H7 (cell line): ENCODE measurements at places on chromosomes 4 and X. TPM values are rescaled to one million over a fixed set of nuclear protein-coding genes. Genes with fewer than 3 reads are reported as not detected.

Gene PSAPL1
- 0.14 and 0.22 TPM in 2 replicates for total RNA-seq

Gene GNPDA2
- 6.4 and 7.7 TPM in 2 replicates for total RNA-seq

Gene MAGEA12
- not detected in 2 replicates for total RNA-seq

Gene CDKL2
- total RNA-seq, result 0.18 and 0.28 TPM in 2 replicates

Gene ATP2B3
- total RNA-seq, result not detected in 2 replicates

Gene ZNF827
- 6.2 and 12.4 TPM in 2 replicates for total RNA-seq

Gene CENPC
- 9.7 and 16.9 TPM in 2 replicates for total RNA-seq

- DNase-seq, result no peak
Observed at GRCh38 chrX:69298466-69299140, 133.3 kb upstream of the PJA1 start.

DNA sequence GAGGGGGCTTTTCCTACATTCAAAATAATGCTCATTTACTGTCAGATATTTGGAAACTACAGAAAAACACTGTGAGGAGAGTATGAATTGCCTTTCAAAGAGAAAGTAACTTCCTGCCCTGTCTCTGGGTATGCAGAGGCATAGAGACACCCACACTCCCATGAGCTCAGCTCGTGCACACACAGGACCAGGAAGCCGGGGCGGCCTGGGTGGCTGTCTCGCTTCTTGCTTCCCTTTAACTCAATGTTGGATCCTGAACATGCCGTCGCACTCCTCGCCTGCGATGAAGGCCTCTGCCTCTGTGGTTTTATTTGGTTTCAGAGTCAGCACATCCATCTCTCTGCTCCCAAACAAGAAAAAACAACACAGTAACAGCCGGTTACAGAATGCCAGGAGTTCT is 40.1 kb upstream of the GPR78 start:
- DNase-seq, result no peak

DNA sequence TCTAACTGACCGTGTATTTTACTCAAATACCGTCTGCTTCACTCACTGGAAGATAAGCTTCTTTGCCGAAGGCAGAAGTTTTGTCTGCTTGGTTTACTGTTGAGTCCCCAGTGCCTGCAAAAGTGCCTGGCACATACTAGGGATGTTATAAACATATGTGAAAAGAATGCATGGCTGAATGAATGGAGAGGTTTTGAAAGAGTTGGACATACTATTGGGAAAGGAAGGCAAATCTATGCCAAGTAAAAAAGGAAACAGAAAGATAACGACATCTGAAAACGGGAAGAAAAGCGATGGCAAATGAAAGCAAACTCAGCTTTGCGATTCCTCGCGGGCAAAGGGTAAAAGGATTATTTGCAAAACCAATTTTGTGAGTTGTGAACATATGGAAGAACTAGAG is 21.7 kb downstream of the ADGRG2 start:
- no peak for DNase-seq

DNA sequence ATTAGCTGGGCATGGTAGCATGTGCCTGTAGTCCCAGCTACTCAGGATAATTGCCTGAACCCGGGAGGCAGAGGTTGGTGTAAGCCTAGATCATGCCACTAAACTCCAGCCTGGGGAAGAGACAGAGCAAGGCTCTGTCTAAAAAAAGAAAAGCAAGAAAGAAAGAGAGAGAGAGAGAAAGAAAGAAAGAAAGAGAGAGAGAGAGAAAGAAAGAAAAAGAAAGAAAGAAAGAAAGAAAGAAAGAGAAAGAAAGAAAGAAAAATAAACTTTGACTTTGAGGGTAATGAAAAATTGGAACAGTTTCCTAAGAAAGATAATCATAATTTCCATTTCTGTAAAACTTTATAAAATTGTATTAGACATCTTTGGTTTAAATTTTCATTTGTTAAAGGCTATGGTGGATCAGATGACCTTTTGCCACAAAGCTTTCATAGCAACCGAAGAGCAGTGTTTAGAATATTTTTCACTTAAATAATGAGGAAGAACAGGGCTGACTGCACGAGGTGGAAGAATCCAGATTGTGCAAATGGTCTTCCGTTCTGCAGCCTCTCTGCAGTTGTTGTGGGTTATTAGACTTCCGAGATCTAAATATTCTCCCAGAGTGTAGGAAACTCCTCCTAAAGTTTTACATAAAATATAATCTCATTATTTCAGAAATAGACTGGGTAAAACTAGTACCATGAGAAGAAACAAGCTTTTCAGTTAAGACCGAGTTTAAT is 55.9 kb downstream of the RBM47 start:
- no peak for DNase-seq

- no peak for DNase-seq
Observed at GRCh38 chrX:66014556-66014955, 25.3 kb downstream of the VSIG4 start.

DNA sequence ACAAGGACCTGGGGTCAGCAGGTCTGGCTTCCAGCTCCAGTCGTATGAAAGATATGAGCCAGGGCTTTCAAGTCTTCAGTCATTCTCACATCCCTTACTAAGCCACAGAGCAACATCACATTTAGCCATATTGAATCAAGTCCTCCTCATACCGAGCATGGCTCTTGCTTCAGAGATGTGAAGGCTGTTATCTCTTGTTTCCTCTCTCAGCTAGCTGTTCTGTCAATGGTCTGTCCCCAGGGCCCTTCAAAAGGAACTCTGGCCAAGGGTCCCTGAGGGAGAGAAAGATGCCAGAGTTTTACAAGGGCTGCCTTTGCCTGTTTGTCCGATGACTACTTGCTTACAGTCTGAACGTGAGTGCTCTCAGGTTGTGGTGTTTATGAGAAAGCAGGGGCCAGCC is 30.5 kb downstream of the DOCK11 start:
- no peak for DNase-seq

- no peak for DNase-seq
Observed at GRCh38 chr4:122764821-122765215, 32.3 kb downstream of the BBS12 start.

DNA sequence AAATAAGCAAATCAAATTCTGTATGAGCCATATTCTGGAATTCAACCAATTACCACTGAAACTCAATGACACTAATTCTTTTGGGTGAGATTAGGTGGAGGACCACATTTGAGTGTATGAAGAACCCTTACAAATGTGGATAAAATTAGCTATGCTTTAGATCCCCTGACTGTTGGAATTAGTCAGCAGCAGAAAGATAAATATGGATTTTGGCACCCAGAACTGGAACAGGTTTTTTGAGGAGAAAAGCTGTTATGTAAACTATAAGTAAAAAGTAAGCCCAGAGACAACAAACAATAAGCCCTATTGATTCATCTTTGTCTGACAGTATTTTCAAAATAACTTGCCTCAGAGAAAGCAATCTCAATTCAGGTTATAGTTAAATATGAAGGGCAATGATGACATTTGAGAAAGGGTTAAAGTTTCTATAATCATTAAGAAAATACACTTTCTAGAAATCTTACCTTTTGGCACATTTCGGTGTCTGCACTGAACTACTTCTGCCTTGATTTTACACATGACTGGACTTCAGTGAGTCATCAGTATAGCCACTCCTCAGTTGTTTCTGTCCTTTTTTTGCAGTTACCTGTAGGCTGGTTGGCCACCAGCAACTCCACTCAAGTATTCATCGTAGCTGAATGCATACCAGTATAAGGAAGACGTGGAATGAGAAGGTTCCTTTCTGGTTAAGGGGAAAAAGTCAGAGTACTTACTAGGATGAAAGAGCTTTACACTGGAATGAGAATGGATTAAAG is 80.0 kb downstream of the KCTD8 start:
- DNase-seq, result no peak

DNA sequence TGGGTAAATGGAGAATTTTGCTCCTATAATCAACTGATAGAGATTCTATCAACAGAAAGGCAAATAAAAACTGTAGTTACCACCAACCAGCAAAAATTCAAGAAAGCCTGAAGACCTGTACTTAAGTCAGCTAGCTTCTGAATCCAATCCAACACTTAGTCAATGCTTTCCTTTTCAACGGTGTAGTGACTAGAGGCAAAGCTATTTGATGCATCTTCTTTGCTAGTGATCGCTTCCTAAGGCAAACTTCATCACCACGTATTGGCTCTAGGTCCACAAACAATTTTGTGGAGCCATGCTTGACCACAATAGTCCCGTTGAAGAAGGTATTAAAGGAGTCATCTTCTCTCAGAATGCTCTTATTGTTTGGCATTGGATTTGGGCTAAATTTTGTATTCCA is 25.0 kb upstream of the UBA6 start:
- no peak for DNase-seq

DNA sequence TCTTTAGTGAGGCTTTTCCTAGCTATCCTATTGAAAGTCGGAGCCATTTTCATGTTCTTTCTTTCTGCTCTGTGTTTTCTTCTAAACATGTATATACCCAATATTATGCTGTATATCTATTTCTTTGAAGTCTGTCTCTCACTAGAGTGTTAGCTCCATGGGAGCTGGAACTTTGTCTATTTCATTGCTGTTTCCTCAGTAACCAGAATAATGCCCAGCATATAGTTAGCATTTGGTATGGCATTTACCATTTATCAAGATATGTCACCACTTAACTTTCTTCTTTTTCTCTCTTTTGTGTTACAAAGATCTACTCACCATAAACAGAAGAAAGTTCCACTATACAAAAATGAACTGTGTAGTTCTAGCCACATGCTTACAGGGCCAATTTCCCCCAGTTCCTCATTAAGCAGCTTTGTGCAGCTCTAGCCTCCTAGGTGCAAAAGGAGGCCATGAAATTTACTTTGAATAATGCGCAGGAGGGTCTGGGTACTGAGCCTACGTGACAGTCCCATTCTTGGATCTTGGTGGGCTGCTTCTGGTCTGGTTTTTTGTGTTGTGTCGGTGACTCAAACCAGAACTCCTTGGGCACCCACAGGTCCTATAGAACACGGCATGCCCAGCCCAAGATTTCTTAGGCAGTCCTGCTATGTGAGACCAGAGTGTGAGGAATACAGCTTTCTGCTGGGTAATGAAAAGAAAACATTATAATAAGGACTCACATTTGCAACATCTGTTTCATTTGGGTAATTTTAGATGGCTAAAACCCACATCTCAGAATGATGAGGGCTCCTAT is 302.3 kb upstream of the IGFBP7 start:
- DNase-seq, result no peak

GRCh38 chr4:139973616-139974015 is 180.4 kb downstream of the MAML3 start:
- no peak for DNase-seq

GRCh38 chr4:117847849-117848248 is 186.4 kb upstream of the NDST3 start:
- DNase-seq, result no peak

DNA sequence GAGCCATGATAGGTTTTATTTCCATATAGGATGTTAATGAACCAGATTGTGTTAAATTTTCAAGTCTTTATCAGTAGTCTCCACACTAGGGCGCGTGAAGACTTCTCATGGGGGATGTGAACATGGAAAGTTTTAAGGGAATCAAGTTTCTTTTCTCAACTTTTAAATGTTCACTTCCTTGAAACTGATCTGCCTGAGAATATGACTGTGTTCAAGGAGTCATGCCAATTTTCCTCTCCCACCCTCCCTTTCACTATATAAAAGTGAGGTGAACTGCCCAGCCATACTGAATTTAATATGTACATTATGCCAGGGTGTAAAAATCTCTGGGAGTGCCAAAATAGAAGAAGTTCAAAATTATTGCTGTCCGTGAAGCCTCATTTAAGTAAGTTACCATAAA is 30.4 kb upstream of the HPGDS start:
- DNase-seq, result no peak

- peak; percentile 72 for DNase-seq
Observed at GRCh38 chr4:8847764-8848163, 23.9 kb downstream of the HMX1 start.

DNA sequence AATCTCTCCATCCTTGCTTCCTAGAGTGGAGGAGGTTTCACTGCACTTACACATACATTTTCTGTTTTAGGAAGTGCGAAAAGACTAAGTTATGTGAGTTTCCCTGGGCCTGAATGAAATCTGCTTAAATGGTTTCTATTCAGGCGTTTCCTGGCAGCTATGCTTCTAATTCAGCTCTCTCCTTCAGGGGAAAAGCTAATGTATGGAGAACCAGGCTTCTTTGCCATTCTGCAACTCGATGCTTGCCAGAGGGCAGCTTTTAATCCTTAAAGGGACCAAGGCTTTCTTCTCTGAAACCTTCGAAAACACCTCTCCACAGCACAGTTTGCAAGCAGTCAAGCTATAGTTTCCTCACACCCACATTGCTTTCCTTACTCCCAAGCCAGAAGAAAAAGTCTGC is 89.5 kb upstream of the ARX start:
- peak; percentile 12 for DNase-seq

GRCh38 chr4:186772936-186773487 is 49.4 kb upstream of the FAT1 start:
- DNase-seq, result no peak

DNA sequence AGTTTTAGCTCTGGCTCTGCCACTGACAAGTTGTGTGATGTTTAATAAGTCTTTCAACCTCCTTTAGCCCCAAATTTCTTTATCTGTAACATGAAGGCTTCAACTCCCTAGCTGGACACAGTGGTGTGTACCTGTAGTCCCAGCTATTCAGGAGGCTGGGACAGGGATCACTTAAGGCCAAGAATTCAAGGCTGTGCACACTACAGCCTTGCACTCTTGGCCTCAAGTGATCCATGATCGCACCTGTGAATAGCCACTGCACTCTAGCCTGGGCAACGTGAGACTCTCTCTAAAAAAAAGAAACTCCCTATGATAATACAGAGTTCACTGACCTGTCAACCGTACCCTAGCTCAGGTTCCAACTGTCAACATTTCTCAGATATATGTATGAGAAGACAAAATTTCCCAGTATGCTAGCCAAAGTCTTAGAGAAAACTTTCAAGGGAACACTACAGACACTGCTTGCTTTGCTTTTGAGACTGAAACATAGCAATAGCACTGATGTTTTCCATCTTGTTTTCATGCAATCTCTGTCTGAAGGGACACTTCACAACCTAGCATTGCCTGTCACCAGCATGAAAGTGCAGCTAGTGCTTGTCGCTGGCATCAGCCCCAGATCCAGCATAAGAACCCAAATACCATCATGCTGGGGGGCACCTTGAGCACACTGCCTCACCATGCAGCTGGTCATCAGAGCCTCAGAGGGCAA is 51.6 kb upstream of the PTPN13 start:
- DNase-seq, result no peak

GRCh38 chr4:110988722-110989121 is 365.8 kb upstream of the PITX2 start:
- DNase-seq, result no peak

DNA sequence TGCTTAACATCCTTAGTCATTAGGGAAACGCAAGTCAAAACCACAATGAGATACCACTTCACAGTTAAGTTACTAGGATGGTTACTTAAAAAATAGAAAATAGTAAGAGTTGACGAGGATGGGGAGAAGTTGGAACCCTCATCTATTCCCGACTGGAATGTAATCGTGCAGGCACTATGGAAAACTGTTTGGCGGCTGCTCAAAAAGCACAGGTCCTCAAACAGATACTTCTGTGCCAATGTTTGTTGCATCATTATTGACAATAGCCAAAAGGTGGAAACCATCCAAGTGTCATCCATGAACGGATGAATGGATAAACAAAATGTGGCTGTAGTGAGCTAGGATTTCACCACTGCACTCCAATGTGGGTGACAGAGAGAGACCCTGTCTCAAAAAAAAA is 11.7 kb downstream of the CTAG1B start:
- no peak for DNase-seq

GRCh38 chr4:106355193-106355592 is 13.4 kb downstream of the GIMD1 start:
- DNase-seq, result no peak

- DNase-seq, result peak; percentile 17
Observed at GRCh38 chrX:132953354-132953753, 5.1 kb downstream of the HS6ST2 start.

- DNase-seq, result no peak
Observed at GRCh38 chr4:52926196-52926974, 64.3 kb downstream of the RASL11B start.
